ENCODE measurements at places on chromosomes 6 and 20.

DNA sequence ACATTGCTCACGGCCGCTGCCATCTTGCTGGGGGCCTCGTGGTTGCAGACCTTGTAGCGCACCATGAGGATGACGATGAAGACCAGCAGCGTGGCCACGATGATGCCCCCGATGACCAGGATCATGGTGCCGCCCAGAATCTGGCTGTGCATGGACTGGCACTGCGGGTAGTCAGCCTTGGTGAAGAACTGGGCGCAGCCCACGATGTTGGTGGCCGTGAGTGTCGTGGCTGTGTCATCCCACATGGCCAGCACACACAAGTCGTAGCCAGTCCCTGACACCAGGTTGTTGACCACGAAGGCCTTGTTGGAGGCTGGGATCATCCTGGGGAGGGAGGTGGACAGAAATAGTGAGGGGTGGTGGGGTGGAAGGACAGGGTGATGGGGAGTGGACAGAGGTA lies 194.6 kb downstream of the LRFN2 start:
- no peak for DNase-seq

GRCh38 chr6:87110636-87111035 lies 15.7 kb upstream of the CGA start:
- no peak for DNase-seq

DNA sequence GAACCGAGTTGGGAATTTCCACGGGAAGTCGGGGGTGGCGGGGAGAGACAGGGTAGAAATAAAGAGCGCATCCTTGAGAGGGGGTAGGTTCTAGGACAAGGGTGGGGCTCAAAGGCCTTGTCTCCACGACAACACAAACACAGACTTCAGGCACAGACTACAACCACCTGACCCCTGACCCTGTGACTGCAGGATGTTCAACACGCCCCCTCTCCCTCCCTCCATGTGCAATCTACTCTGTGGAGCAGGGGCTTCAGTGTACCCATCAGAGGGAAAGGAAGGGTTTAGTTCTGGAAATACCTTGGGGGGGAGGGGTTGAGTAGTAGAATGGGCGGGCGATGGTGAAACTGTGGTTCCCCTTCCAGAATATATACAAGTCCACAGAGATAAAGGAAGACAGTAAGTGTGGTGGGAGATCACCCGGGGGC lies 651 bp upstream of the TAPBP start:
- DNase-seq: no peak

- DNase-seq: no peak
These were observed 248.7 kb downstream of the C6orf118 start for GRCh38 chr6:165060720-165061119.

GRCh38 chr6:90175627-90176538 lies 120.8 kb downstream of the BACH2 start:
- DNase-seq: no peak

GRCh38 chr6:169266746-169267591 lies 13.3 kb upstream of the THBS2 start:
- no peak for DNase-seq
